ENCODE measurements at places on chromosomes 4 and X.

DNA sequence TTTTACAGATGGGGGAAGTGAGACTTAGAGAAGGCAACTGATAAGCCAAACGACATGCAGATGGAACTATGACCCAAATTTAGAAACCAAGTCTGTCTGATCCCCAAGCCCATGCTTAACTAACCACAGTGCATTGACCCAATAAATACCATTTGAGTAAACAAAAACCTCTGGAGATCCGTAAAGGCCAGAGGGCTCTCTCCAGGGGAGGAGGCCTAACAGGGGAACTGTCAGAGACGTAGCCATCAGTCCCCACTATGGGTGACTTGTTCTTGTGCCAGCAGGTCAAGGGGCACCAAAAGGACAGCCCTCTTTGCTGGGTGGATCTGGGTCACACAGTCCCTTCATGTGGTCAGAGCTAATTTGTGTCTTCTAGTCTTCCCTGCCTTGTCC, 420.2 kb downstream of the BCOR start:
- ATAC-seq = no peak

- no peak for ATAC-seq
Measured at GRCh38 chr4:176729489-176729888, 63.2 kb downstream of the VEGFC start.

- no peak for ATAC-seq
Measured at GRCh38 chr4:181365671-181366070, 877.5 kb upstream of the TENM3 start.

DNA sequence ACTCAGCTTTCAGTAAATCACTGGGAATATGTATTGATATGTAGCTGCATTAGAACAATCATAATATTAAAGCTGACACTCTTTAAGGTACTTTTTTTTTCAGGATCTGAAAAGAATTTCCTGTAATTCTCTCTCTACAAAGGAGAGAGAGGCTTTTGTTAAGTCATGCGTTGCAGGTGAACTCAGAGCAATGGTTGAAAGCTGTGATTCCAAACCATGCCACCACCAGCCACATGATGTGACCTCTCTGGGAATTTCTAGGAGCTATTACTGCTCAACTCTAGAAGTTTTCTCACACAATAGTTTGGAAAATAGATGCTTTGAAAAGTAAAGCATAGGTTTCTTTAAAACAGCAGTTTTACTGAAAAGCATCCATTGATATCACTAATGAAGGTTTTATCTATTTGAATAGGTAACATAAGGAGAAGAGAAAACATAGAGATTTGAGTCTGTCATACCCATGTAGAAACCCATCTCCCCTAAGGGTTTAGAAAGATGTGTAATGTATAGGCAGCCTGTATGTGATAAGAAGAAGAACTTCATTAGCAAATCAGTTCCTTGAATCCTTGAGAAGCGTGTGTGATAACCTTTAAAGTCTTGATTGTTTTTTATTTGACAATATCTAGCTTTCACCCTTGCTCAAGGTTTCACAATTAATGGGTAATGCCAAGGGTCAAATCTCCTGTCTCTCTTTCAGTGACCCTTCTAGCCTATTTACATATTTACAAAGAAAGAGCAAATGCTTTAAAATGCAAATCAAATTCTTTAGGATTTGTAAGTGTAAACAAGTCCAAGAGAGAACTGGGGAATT, 161.0 kb upstream of the ANKRD50 start:
- ATAC-seq = no peak

DNA sequence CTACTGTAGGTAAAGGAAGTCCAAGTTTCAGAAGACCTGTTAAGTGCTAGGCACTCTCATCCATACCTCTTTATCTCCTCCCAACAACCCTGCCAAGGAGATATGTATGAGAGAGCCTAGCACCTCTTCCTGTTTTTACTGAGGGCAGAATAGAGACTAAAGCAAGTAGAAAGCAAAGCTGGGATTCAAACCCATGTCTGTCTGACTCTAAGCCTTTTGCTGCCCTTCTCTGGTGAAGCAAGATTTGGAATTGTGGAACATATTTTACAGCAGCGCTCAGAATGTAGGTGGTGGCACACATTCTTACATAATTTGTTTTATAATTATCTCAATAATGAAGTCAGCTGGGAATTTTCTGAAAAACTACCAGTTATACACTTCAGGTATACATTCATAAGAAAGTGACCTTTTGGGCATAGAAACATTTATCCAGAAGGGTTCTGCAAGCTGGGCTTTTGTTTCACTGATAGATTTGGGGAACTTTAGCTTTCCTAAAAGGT, 41.7 kb downstream of the SEPTIN11 start:
- no peak for ATAC-seq

GRCh38 chr4:173503330-173504180, 26.5 kb downstream of the HAND2 start:
- no peak for ATAC-seq

Data from stimulated activated memory B cell treated with anti-CD40 and anti-IgM and Interleukin-4, amounts not matched to agents 10 μg/mL and 1 μg/mL and 100 μg/mL, for 72 hours (primary cell).